ENCODE measurements at places on chromosomes 3 and 15. TPM values are rescaled to one million over a fixed set of nuclear protein-coding genes. Genes with fewer than 3 reads are reported as not detected.

DNA sequence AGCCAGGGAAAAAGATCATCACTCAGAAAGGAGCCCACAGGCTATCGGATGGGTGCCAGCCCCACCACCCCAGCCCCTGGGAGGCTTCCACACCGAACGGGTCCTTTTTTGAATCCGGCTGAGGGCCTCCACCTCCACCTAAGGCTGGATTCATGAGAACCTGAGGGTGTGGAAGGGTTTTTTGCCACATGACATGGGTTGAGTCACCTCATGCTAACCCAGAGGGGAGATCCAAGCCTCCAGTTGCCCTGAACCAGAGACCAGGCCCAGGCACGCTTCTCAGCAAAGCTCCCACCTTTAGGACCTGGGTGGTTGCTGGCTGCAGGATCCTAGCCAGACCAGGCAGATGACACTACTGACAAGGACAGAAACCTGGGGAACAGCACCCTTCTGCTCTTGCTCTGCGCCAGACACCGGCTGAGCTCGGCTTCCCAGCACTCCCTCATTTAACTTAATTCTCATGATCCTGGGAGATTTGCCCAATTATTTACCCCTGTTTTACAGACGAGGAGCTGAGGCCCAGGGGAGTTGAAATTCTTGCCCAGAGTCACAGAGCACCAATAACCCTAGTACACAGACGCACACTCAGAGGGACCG is 25.6 kb downstream of the DUSP7 start:
- DNase-seq = no peak

DNA sequence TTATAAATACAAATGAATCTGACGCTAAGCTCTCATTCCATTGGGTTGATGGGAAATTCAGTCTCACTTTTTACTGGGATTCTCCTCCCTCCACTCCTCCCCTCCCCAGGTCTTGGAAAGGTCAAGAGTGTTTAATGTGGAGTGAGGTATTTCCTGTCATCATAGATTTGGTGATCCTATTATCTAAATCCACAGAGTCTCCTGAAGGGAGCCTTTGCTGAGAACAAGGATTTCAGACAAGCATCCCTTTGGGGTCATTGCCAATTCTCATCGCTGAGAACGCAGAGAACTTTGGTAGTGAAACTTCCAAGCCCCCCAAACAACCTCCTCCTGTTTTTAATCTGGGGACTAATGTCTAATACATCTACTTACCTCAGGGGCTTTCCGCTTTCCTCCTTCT is 297.9 kb downstream of the OTOL1 start:
- no peak for DNase-seq

GRCh38 chr15:60000824-60001609 is 3.1 kb upstream of the FOXB1 start:
- no peak for DNase-seq

DNA sequence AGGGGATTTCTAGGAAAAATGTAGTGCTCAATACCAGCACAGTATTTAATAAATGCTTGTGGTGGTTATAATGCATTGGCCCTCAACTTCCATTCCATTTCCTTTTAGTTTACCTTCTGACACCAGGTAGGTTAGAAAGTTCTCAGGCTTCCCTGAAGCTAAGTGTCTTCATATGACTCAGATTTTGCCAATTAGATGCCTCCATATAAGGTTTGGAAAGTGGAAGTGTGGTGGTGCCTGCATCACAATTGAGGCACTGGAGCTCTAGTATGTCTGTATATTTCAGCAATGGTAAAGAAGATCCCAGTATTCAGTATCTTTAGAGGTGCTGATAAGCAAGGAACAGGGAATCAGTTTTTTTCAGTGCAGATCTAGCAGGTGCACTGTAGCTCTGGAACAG is 18.3 kb downstream of the XRN1 start:
- DNase-seq = no peak

GRCh38 chr3:114668099-114668498 is 374.3 kb downstream of the TIGIT start:
- DNase-seq = no peak

- DNase-seq = no peak
These were observed 97.7 kb downstream of the CD47 start for GRCh38 chr3:107992976-107993684.

- peak; percentile 75 for DNase-seq
These were observed 11.7 kb downstream of the BCL2L10 start for GRCh38 chr15:52100807-52101442.

GRCh38 chr3:190728574-190729246 is 133.8 kb downstream of the GMNC start:
- no peak for DNase-seq

DNA sequence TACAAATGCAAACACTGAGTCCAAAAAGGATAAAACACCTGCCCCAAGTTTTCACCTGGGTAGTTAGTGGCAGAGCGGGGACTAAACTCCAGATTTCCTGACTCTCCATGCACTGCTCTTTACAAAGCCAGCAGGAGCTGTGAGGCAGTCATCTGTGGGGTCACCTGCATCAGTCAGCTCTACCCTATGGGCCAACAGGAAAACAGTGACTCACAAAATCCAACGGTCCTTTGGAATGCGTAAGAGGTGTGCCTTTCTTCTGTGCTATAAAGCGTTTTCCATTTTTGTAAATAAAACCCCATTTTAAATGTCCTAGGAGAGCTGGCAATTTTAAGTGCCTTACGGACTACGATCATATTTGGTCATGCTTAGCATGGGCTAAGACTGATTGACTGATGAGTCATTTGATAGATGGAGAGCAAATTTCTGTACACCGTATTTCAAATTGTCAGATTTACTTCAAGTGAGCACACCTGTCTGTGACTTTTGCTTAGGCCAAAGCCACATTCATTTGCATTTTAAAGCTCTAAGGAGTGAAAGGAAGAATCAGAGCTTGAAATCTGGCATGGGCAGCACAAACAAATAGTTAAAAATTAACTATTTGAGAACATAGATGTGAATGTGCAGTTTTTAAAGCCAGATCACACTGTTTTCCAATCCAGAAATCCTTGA is 4.4 kb upstream of the COL8A1 start:
- no peak for DNase-seq

DNA sequence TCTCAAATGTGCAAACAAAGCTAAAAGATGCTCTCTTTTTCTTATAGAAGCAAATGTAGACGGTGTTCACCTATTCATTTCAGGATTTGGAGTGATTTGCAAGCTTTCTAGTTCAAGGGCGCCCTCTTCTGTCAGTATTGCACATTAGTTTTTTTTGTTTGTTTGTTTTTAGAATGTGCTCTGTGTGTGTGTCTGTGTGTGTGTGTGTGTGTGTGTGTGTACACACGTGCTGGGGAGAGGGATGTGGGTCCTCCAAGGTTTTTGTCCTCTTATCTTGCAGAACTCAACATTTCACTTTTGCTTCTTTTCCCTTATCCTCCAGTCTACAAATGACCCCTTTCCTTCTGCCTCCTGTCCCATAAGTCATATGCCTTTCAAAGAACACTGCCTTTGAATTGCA is 23.5 kb downstream of the DNAH1 start:
- DNase-seq = no peak

DNA sequence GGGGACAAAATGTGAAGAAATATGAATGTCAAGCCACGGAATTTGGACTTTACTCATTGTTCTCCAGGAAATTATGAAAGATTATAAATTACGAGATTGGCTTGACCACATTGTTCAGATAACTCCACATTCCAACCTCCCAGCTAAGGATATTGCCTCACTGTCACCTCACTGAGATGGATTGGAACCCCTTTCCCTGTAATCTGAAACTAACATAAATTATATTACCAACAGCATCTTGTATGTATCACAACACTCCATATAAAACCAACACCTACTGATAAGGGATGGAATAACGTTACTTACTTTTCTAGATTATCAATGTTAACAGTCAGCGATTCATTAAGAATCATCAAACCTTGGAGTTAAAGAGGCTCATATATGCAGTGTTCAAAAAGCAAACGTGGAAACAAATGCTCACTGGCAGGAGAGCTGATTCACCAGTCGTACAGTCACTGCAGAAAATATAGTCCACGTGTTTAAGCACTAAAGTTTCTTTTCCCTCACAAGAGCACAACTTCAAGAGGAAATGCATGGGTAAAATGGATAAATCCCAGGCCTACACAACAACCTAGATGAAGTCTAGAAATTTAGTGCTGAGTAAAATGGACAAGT is 451.5 kb downstream of the FGF12 start:
- no peak for DNase-seq

DNA sequence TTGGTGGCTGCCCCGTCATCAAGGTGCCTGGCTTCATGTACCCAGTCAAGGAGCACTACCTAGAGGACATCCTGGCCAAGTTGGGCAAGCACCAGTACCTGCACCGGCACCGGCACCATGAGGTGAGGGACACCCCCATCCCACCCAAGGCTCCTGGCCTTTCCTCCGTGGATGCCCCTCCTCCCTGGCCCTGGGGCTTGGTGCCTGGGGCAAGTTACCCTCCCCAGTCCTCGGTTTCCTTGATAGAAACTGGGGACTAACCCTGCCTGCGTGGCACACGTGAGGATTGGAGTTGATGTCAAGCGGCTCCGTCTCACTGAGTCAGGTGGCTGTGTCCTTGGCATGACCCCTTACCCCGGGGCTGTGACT is 43.9 kb downstream of the DHX30 start:
- no peak for DNase-seq

DNA sequence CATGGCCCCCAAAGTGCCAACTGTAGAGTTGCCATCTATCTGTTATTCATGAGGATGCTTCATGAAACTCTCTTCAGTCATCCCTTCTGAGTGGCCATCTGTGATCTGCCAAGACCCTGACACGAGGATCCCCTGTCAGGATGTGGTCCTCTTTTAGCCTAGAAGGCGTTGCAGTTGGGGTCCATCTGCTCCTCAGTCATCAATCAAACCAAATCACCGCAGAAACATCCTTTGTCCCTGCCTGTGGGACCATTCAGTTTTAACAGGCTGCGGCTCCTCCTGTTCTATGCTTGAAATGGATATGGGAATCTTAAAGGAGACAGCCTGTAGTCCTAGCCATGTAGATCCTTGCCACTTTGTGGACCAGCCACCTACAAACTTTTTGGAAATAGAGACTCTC is 5.9 kb upstream of the RPS27L start:
- DNase-seq = no peak

DNA sequence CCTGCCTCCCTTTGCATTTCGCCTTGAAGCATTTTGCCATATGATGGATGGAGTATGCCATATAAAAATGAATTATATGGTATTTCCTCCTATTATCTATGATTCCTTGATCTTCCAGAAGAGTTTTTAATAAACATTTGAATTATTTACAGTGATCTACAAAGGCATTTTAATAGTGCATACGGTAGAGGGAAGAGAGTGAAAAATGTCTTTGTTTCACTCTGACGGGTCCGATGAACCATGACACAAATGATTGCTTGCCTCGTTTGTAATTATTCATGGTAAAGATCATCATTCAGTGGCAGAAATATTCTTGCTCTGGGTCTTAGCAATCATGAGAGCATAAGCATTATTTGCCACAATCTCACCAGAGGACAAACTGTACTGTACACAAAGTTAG is 1010.9 kb downstream of the NTRK3 start:
- DNase-seq = no peak

DNA sequence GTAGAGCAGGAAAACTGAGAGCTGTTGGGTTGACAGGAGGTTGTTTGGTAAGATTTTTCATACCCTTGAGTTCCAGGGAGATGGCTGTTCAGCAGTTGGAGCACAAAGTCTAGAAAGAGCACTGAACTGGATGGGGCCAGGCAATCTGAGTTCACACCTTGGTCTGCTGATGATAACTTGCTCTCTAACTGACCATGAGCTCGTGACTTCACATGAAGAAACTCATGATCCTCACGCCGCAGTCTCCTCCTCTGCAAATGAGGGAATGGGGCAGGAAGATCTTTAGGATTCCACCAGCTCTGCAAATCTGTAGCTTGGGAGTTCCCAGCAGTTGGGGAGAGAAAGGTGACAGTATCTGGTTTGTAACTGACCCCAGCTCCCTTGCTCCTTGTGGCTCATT is 33.7 kb downstream of the CORO2B start:
- no peak for DNase-seq

GRCh38 chr3:193665370-193665989 is 72.5 kb downstream of the OPA1 start:
- DNase-seq = no peak

GRCh38 chr3:61948699-61949305 is 387.4 kb downstream of the PTPRG start:
- DNase-seq = no peak

- no peak for DNase-seq
These were observed 4.5 kb downstream of the CEP19 start for GRCh38 chr3:196707566-196707965.

- no peak for DNase-seq
These were observed 70.7 kb downstream of the CYP19A1 start for GRCh38 chr15:51267703-51268083.

DNA sequence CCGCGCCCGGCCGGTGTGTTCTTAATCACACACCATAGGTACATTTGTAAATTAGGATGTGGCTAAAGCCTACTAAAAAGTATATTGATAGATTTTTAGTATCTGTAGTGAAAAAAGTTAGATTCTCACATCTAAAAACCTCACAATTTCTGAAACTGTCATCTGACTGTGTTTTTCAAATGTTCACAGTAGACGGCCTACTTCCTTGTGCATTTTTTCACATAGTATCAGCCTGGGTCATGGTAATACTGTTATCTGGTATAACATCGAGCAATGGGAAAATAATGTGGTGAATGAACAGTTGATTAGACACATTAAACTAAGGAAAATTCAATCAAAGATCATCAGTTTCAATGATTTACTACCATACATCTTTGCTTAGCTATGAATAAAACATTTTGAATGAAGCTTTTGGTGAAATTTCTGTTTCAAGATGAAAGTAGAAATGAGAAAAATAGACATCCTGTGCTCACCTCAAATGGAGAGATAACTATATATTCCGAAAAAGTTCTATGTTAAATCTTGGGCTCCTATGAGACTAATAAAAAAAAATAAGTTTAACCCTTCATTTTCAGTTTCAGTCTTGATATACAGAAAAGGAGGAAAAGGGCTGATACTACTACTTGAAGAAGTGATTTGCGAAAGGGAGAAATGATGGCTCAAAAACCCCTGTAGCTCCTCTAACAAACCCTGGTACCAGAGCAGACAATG is 262.7 kb downstream of the ZBTB20 start:
- DNase-seq = no peak

GRCh38 chr3:183274609-183275008 is 21.6 kb downstream of the B3GNT5 start:
- no peak for DNase-seq

- no peak for DNase-seq
These were observed 839.8 kb upstream of the ALCAM start for GRCh38 chr3:104526901-104527401.

Gene SLCO3A1
- total RNA-seq = 42.3 TPM

Gene BDH1
- 69.4 TPM for total RNA-seq

Gene SSUH2
- 0.55 TPM for total RNA-seq

Gene KIF15
- 0.83 TPM for total RNA-seq

Gene RASL12
- 32.8 TPM for total RNA-seq

Gene CPLX3
- total RNA-seq = not detected

Gene TMEM87A
- 87.4 TPM for total RNA-seq

Data from ureter (tissue), 1 donor.